ENCODE measurements at places on chromosomes 1 and 21.
A peak's percentile ranks its signal among the peaks of the same experiment; 100 is the strongest.

- DNase-seq = no peak
Observed at GRCh38 chr1:190303501-190303900, 174.2 kb downstream of the BRINP3 start.

GRCh38 chr1:56227401-56227800 is 352.0 kb downstream of the PLPP3 start:
- no peak for DNase-seq

DNA sequence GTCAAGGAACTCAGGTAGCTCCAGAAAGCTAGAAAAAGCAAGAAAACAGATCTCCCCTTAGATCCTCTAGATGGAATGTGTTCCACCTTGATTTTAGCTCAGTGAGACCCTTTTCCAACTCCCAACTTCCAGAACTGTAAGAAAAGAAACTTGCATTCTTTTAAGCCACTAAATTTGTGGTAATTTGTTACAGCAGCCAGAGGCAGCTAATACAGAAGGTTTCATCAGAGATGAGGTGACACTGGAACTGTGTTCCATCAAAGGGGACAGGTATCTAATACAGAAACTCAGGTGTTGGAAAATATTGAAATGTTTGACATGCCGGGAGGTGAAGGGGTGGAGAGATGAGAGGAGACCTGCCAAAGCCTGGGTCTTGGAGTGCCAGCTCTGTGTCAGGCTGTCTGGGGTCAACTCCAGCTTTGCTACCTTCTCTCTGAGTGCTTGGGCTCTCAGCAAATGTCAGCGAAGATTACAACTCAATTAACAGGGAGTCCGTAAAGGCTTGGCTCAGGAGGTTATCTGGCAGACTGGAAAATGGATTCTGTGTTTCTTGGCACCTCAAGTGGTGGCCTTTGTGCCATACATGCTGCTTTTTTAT is 71.3 kb downstream of the PLPP3 start:
- DNase-seq = no peak

GRCh38 chr1:201381130-201381529 is 3.6 kb upstream of the TNNT2 start:
- DNase-seq = no peak

GRCh38 chr1:171563675-171564074 is 58.4 kb upstream of the MYOCOS start:
- no peak for DNase-seq

GRCh38 chr1:1246577-1247340 is at the start of gene C1QTNF12:
Gene C1QTNF12, minus strand, starts transcription at chr1:1246722. Its CDS starts 32 bp downstream, at chr1:1246690.
- DNase-seq = no peak

- no peak for DNase-seq
Observed at GRCh38 chr1:9612871-9613624, 24.3 kb downstream of the TMEM201 start.

- DNase-seq = peak; percentile 79
Observed at GRCh38 chr21:38811257-38811656, 5.5 kb downstream of the ETS2 start.

- DNase-seq = no peak
Observed at GRCh38 chr1:241130881-241131280, 226.1 kb downstream of the RGS7 start.
